Calu3 (cell line): ENCODE measurements at places on chromosomes 4 and X. TPM values are rescaled to one million over a fixed set of nuclear protein-coding genes. Genes with fewer than 3 reads are reported as not detected.

- no peak overlapping the region for H3K4me3 ChIP-seq
- no peaks in the 10 kb centered on the region for H3K4me1 ChIP-seq
- no peaks in the 10 kb centered on the region for H3K27me3 ChIP-seq
- H3K27ac ChIP-seq, result no peak overlapping the region
- no peak for DNase-seq
- H3K36me3 ChIP-seq, result no peaks in the 10 kb centered on the region
These were observed 1012.9 kb downstream of the RAB28 start for GRCh38 chr4:12471193-12471592.

GRCh38 chr4:71593311-71593710 lies 190.6 kb downstream of the GC start:
- H3K4me3 ChIP-seq, result no peak overlapping the region
- H3K4me1 ChIP-seq, result peaks cover 21% of the 10 kb centered on the region
- peaks cover 4% of the 10 kb centered on the region for H3K36me3 ChIP-seq
- H3K27ac ChIP-seq, result no peak overlapping the region

GRCh38 chrX:44042751-44043150 lies 69.6 kb upstream of the NDP start:
- no peaks in the 10 kb centered on the region for H3K27me3 ChIP-seq
- no peak overlapping the region for H3K27ac ChIP-seq

GRCh38 chr4:41679991-41680390 lies 68.5 kb downstream of the PHOX2B start:
- no peak overlapping the region for H3K4me3 ChIP-seq
- H3K27ac ChIP-seq, result no peak overlapping the region
- no peaks in the 10 kb centered on the region for H3K27me3 ChIP-seq
- no peak for DNase-seq
- H3K36me3 ChIP-seq, result peaks cover 17% of the 10 kb centered on the region

DNA sequence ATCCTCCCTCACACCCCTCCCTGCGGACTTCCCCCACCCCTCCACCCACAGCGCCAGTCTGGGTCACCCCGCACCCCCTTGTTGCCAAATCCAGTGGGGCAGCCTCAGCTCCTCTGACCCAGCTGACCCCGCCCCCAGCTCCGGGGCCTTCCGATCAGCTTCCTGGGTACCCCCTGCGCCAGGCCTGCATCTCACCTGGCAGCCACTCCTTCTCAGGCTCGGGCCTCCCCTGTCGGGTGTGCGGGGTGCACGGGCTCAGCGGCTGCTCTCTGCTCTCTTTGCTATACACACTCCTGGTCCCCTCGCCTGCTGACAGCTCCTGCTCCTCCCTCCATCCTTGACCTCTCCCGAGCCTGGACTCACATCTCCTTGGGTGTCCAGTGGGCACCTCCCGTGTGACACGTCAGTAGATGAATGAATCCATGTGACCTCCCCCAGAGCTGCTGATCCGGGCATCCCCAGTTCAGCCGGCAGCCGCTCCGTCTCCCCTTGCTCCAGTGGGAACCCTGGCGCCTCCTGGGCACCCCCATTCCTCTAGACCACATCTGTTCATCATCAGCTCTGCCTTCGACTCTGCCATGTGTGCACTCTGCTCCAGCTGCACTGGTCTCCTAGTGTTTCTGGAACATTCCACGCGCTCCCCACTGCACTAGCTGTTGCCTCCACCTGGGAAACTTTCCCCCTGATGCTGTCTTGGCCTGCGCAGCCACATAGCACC lies 9.9 kb downstream of the CFAP99 start:
- no peaks in the 10 kb centered on the region for H3K36me3 ChIP-seq
- no peak overlapping the region for H3K4me3 ChIP-seq
- no peak overlapping the region for H3K27ac ChIP-seq
- H3K4me1 ChIP-seq, result no peaks in the 10 kb centered on the region
- no peak for DNase-seq
- H3K27me3 ChIP-seq, result peaks cover 37% of the 10 kb centered on the region

- peaks cover 20% of the 10 kb centered on the region for H3K4me1 ChIP-seq
- H3K4me3 ChIP-seq, result peak within 1 kb of the TSS; percentile 86
- peaks cover 28% of the 10 kb centered on the region for H3K36me3 ChIP-seq
These were observed at the start of gene TRIM2 for GRCh38 chr4:153204247-153204671. TSS of gene TRIM2 (plus strand) at chr4:153204443. CDS start at chr4:153204531, 88 bp downstream.

DNA sequence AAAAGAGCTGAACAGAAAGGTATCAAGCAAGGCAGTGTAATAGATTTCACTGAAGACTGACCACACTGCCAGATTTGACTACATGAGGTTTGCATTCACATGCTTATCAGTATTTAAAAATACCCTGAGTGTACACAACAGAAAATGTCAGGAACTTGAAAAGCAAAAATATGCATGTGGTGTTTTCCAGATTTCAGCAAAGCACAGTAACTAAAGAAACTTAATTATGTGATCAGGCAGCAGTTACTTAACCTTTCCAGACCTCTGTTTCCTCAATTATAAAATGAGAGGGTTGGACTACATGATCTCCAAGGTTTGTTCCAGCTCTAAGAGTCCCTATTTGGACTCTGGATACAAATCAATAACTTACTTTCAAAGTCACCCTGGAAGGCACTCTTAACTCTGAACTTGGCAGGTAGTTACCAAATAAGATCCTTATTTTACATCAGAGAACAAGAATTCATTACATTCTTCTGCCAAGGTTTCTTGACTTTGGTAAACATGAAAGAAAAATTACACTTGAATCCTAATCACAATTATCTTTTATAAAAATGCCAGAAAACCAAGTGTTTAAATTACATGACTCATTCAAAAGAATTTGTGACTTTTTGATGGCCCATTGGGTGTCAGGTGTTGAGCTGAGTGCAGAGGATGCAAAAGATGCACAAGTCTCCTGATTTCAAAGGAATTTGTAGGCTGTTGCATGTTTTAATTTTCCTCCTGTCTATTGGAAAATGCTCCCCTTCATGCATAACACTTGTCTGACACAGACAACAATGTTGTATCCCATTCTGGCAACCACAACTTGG lies 241.6 kb downstream of the MGST2 start:
- no peak overlapping the region for H3K4me3 ChIP-seq
- no peaks in the 10 kb centered on the region for H3K27me3 ChIP-seq
- H3K4me1 ChIP-seq, result no peaks in the 10 kb centered on the region
- no peak overlapping the region for H3K27ac ChIP-seq

DNA sequence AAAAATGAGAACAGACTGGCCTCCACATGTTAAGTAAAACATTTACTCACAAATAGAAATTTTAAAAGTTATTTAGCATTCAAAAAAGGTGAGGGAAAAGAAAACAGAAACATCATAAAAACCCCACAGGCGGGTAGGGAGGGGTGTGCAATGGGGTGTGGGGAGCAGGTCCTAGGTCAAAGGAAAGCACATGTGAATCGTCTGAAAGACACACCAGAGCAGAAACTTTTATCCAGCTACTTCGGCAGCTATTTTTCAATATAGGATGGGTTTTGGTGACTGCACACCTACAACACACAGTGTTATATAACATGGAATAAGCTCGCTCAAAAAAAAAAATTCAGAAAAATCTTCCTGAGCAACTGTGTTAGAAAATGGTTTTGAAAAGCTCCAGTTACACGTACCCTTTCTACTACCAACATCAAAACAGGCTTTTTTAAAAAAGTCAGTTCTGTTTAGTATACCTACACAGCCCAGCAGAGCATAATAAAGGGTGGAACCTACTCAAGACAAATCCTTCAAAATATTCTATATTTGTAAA lies 1.6 kb downstream of the OTUD4 start:
- no peak for DNase-seq
- H3K27me3 ChIP-seq, result no peaks in the 10 kb centered on the region
- peak overlapping the region; percentile 80 for H3K4me3 ChIP-seq
- H3K27ac ChIP-seq, result peak overlapping the region; percentile 81
- H3K36me3 ChIP-seq, result peaks cover 47% of the 10 kb centered on the region

DNA sequence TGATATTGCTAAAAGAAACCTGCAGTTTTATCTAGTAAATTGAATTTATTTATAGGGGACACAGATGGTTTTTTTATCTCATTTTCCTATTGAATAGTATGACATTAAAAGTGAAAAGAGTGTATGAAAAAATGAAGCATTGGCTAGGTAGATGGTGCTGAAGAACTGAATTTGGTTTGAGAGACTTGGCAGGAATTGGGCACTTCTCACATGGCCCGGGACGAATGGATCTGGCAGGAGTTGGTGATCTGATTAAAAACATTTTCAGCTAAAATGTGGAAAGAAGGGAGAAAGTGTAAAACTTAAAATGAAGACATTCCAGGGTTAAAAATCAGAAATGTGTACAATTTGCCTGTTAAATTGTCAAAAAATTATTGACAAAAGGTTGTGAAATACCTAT lies 1088.5 kb upstream of the PABPC4L start:
- no peak for DNase-seq
- no peak overlapping the region for H3K27ac ChIP-seq
- no peak overlapping the region for H3K4me3 ChIP-seq
- no peaks in the 10 kb centered on the region for H3K36me3 ChIP-seq
- no peaks in the 10 kb centered on the region for H3K4me1 ChIP-seq
- no peaks in the 10 kb centered on the region for H3K27me3 ChIP-seq

GRCh38 chrX:48972220-48973164 lies 848 bp upstream of the KCND1 start:
- peaks cover 45% of the 10 kb centered on the region for H3K36me3 ChIP-seq
- peak; percentile 51 for DNase-seq
- peaks cover 16% of the 10 kb centered on the region for H3K4me1 ChIP-seq
- H3K27ac ChIP-seq, result peak overlapping the region; percentile 0
- H3K27me3 ChIP-seq, result no peaks in the 10 kb centered on the region

GRCh38 chr4:24763631-24764297 lies 31.6 kb upstream of the SOD3 start:
- peaks cover 20% of the 10 kb centered on the region for H3K4me1 ChIP-seq
- no peak overlapping the region for H3K4me3 ChIP-seq
- peak overlapping the region; percentile 42 for H3K27ac ChIP-seq

- no peak overlapping the region for H3K27ac ChIP-seq
- H3K27me3 ChIP-seq, result no peaks in the 10 kb centered on the region
- H3K36me3 ChIP-seq, result no peaks in the 10 kb centered on the region
- DNase-seq, result no peak
These were observed 36.7 kb upstream of the IL21 start for GRCh38 chr4:122657553-122657952.

DNA sequence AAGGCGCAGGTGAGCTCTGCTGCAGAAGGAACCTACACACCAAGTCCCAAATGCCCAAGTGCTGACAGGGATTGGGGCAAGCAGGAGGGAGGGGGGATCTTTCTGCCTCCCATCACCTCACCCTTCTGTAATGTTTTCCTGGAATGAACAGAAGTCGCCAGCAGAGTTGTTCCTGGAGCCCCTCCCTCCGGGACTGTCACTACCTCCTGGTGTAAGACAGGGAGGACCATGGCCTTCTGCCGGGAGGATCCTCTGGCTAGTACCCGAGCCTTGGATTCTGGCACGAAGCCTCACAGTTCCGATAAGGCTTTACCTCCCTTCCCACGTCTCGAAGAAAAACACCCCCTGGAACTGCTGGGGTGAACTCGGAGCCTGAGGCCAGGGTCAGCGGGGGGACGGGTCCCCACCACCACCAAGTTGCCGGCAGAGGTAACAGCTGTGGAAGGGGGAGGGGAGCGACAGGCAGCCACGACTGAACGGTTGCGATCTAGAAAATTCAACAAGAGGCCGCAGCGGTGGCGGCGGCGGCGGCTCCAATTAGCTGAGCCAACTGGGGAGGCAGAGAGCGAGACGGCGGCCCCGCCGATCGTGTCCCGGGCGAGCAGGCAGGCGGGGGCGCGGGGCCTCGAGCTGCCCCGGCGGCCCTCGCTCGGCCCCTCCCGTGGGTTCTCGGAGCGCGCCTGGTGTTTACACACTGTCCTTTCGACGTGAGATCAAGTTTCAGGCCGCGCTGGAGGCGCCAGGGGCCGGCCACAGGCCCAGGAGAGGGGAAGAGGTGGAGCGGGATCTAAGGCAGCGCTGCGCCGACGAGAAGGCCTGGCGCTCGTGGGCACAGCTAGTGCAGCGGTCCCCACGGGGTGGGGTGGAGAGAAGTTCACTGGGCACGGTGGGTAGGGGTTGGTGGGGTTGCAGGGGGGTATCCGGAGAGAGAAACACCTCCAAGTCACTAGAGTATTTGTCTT lies 53.7 kb upstream of the BCOR start:
- H3K27ac ChIP-seq, result no peak overlapping the region
- DNase-seq, result no peak
- peak overlapping the region; percentile 67 for H3K4me3 ChIP-seq
- no peaks in the 10 kb centered on the region for H3K27me3 ChIP-seq
- no peaks in the 10 kb centered on the region for H3K4me1 ChIP-seq

DNA sequence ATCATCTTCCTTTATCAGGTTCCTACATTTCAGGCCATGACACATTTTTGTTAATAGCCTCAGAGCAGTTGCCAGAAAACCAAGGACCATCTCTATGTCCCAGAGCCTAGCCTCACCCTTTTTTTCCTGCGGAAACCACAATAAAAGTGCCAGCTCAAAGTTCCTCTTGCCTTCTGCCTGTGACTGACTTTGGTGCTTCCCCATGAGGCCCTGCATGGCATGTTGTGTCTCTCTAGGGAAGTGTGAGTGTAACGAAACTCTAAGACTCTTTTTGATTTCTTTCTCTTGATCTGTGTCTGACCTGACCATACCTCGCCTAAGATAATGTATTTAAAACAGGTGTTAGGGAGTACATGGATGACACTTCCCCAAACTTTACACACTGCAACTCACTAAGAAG lies 642.3 kb upstream of the BOD1L1 start:
- H3K27me3 ChIP-seq, result no peaks in the 10 kb centered on the region
- H3K4me1 ChIP-seq, result no peaks in the 10 kb centered on the region
- no peak for DNase-seq
- H3K4me3 ChIP-seq, result no peak overlapping the region

GRCh38 chr4:40402556-40402955 lies 67.4 kb downstream of the CHRNA9 start:
- peaks cover 14% of the 10 kb centered on the region for H3K36me3 ChIP-seq
- no peak for DNase-seq
- peaks cover 25% of the 10 kb centered on the region for H3K4me1 ChIP-seq

GRCh38 chr4:162707962-162708361 lies 458.7 kb downstream of the NAF1 start:
- DNase-seq, result no peak
- no peak overlapping the region for H3K27ac ChIP-seq
- no peaks in the 10 kb centered on the region for H3K4me1 ChIP-seq
- no peaks in the 10 kb centered on the region for H3K36me3 ChIP-seq
- no peak overlapping the region for H3K4me3 ChIP-seq

DNA sequence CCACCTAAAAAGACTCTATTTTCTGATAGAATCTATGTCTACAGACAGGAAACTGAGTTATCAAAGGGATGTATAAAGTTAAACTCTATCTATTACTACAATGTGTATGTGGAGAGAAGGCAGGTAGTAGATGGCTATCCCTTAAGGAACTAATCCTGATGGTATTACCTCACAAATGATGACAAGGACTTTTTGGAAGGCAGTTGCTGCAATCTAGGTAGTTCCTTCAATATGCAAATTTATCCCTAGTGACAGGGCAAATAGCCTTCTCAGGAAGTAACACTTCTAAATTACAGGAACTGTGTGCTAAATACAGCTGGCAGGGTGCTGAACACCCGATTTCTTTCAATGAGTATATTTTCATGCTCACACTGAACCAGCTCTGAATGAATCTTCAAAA lies 177.4 kb downstream of the COL25A1 start:
- H3K4me3 ChIP-seq, result no peak overlapping the region
- no peaks in the 10 kb centered on the region for H3K4me1 ChIP-seq
- DNase-seq, result no peak
- H3K27ac ChIP-seq, result no peak overlapping the region
- no peaks in the 10 kb centered on the region for H3K27me3 ChIP-seq

- peak overlapping the region; percentile 83 for H3K4me3 ChIP-seq
- peak overlapping the region; percentile 93 for H3K27ac ChIP-seq
- peaks cover 48% of the 10 kb centered on the region for H3K36me3 ChIP-seq
- peak; percentile 58 for DNase-seq
- H3K4me1 ChIP-seq, result peaks cover 18% of the 10 kb centered on the region
These were observed 211.0 kb downstream of the NWD2 start for GRCh38 chr4:37455301-37456131.

Gene EVC
- not detected in 2 replicates for total RNA-seq

Gene PRR32
- not detected in 2 replicates for total RNA-seq

Gene SOX3
- not detected in 2 replicates for total RNA-seq

Gene DCAF4L1
- 0.68 and 1.0 TPM in 2 replicates for total RNA-seq

Gene VEGFC
- total RNA-seq, result 1.2 and 1.5 TPM in 2 replicates

Gene ZNF185
- total RNA-seq, result 24.3 and 25.2 TPM in 2 replicates

Gene PRKG2
- total RNA-seq, result 0.76 and 1.5 TPM in 2 replicates

Gene NUP62CL
- total RNA-seq, result 14.6 and 18.0 TPM in 2 replicates
